ENCODE measurements at places on chromosomes 13 and 19. TPM values are rescaled to one million over a fixed set of nuclear protein-coding genes. Genes with fewer than 3 reads are reported as not detected.
A peak's percentile ranks its signal among the peaks of the same experiment; 100 is the strongest.

The MIA gene
- polyA plus RNA-seq: not detected

The STARD13 gene
- 17.1 TPM for polyA plus RNA-seq

The TLE2 gene
- 15.1 TPM for polyA plus RNA-seq

The PGLYRP1 gene
- polyA plus RNA-seq: not detected

The ZNF221 gene
- 3.3 TPM for polyA plus RNA-seq

The HIPK4 gene
- not detected for polyA plus RNA-seq

The FFAR2 gene
- polyA plus RNA-seq: 0.47 TPM

The PSG11 gene
- not detected for polyA plus RNA-seq

The GARRE1 gene
- 39.1 TPM for polyA plus RNA-seq

The SIGLEC10 gene
- 0.30 TPM for polyA plus RNA-seq

GRCh38 chr19:55071129-55071502 is 4.6 kb upstream of the EPS8L1 start:
- no peak for DNase-seq

DNA sequence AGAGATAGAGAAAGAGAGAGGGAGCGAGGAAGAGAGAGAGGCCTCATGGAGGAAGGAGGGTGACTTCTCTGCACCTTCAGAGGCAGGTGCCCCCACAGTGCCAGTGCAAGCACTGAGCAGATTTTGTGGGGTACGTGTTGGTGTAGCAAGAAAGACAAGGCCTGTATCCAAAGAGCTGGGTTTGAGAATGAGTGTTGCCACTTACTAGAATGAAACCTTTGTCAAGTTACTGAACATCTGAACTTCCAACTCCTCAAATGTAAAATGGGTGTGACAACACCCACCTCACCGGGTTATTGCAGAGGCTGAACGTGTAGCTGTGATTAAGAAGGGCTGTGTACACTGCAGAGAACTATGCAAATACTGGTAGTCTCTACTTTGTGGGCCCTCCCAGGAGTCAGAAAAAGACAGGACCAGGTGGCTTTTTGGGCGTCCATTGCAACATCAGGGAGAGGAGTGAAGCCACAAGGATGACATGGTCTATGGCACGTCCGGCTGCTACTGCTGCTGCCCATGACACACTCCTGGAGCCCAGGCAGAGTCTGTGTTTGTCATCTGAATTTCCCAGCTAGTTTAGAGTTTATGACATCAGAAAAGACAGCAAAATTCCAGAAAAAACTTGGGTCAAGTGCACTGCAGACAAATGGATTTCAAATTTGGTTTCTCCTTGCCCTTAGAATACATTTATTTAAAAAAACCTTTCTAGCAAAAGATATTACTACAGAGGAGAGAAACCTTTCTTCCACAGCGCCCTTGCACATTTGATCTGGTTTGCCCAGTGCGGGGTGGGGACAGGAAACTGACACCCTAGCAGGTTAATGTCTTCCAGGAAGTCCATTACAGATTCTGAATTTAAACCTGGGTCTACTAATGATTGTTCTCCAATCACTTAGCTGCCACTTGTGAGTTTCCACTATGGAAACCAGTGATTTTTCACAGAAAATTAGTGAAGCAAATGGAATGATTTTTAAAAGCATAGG is 54.0 kb upstream of the ATP12A start:
- no peak for DNase-seq

DNA sequence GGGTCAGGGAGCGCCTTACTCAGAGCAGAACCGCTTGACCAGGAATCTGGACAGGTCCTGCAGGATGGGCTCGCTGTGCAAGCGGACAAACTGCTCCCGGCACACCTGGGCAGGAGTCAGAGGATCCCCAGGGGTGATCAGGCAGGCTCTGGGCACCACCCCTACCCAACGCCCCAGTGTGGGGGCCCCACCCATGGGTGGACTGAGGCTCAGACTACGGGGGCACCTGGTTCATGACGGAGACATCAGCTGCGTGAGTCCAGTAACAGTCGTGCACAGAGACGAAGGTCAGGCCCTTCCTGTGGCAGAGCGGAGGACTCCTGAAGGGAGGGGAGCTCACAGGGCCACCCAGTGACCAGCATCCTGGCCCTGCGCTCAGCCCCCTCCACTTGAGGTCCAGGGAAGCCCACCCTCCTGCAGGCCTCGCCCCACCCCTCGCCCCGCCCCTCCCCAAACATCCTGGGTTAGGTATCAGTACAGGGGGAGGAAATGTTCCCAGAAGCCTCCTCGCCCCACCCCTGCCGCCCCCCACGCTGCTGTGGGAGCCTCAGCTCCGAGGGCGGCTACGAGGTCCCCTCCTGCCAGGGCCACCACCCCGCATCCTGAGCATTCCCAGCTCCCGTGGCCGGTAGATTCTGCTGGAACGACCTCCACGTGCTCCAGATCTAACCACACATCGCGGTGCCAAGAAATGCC is 15.6 kb downstream of the POLRMT start:
- DNase-seq: no peak

DNA sequence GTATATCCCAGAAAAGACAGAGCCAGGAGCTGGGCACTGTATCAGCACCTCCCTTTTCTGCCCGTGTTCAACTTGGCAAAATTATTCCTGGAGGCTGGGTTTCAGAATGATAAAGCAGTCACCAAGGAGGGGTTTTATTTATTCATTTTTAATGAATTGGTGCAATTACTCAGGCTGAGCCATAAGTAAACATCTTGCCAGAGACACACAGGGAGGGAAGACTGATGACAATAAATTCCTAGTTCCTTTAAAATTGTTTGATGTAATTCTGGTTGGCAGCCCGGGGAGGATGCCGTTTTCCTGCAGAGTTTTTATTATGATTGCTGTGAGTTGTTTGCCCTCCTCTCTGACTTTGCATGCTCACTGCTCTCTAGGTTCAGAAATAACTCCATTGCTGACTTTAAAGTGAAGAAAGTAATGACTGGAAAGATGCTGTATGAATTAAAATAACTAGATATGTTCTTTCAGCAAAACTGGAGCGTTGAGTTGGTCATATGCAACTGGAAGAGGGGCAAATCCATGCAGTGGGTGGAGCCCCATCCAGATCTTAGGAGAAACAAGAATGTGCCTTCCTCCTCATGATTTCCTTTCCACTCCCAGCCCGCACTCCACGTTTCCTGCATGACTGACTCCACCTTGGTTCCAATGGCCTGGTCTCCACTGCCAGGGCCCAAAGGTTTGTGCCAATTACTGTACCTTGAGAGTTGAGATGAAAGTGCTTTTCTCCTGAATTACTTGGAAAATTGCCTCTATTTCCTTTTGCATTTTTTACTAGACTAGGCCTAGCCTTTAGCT is 182.1 kb downstream of the RFC3 start:
- DNase-seq: no peak

DNA sequence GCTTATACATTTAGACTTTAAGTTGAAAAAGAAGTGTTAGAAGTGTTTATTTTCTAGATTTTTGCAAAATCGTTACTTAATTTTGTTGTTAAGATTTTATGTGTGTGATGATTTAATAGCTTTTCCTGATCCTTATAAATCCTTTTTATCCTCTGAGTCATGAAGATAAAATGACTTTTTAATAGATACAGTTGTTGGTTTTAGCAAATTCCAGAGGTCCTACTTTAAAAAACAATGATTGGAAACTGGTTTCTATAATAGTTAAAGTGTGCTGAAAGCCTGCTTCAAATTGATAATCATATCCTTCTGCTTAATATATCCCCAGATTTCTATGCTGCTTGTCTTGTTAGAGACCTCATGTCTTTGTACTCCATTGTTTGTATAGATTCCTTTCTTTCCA is 39.0 kb downstream of the RNASEH2B start:
- no peak for DNase-seq

DNA sequence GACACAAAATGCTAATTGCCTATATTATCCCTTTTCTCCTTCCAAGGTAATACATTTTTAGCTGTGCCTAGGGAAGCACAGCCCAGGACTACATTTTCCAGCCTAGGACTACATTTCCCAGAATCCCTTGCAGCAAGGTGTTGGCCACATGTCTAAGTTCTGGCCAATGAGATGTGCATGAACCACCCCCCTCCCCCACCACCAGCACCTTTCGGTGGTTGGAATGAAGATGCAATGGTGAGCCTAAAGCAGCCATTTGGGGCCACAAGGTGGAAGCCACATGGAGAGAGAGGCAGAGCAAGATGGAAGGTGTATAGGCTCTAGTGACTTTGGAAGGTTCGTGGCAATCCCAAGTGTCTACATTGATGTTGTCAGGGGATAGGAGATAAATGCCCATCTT is 16.2 kb downstream of the UNC13A start:
- DNase-seq: no peak

DNA sequence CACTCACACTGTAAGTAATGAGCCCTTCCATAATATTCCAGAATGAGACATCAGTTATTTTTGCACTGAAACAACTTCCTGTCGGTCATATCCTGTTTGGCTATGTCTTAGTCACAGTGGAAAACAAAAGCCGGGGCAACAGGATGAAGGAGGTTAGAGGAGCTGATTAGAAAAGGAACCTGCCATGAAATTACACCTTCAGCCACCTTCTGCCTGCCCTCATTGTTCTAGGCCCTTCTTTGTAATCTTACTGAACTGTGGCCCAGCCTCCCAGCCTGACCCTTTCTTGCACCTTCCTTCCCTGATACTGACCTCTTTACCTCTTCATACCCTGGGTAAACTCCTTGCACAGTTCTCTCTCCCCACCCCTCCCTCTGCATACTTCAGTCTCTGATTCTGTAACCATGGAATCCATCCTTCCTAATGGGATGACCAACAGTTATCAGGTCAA is 67.3 kb downstream of the DOCK9 start:
- no peak for DNase-seq

GRCh38 chr13:27004326-27004725 is 167.3 kb downstream of the USP12 start:
- no peak for DNase-seq

DNA sequence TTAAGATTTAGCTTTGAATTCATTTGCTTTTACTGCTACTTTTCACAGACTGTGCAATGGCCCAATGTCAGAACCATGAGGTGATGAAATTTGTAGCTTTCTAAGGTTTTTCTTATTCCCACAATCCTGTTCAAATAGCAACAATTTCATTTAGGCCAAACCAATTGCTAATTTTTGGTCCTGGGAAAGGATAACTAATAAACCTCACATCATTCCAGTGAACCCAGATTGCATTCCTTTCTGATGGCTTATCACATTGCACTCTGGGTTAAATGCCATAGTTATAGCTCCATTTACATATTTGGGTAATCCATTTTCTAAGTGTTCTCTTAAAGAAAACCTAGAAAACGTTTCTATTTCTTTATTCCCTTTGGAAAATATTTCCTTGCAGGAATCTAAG is 22.9 kb upstream of the POMP start:
- DNase-seq: no peak

GRCh38 chr19:3338541-3339181 is 27.7 kb upstream of the NFIC start:
- DNase-seq: peak; percentile 59

DNA sequence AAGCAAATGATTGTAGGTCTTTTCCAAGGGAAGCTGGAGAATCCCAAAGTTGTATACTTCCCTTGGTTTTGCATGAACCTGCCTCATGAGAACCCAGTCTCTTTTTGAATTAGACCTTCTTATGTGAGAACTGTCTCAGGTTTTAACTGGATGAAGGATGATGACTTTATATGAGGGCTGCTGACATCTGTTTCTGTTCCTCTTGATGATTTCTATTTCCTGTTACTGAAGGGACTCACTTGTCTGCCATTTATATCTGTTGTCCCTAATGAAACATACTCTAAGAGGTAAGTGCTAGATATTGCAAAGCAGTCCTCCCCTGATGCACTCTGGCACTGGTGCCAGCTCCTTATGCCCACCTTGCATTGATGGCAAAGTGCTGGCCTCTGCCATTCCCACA is 33.6 kb downstream of the ERICH4 start:
- no peak for DNase-seq

DNA sequence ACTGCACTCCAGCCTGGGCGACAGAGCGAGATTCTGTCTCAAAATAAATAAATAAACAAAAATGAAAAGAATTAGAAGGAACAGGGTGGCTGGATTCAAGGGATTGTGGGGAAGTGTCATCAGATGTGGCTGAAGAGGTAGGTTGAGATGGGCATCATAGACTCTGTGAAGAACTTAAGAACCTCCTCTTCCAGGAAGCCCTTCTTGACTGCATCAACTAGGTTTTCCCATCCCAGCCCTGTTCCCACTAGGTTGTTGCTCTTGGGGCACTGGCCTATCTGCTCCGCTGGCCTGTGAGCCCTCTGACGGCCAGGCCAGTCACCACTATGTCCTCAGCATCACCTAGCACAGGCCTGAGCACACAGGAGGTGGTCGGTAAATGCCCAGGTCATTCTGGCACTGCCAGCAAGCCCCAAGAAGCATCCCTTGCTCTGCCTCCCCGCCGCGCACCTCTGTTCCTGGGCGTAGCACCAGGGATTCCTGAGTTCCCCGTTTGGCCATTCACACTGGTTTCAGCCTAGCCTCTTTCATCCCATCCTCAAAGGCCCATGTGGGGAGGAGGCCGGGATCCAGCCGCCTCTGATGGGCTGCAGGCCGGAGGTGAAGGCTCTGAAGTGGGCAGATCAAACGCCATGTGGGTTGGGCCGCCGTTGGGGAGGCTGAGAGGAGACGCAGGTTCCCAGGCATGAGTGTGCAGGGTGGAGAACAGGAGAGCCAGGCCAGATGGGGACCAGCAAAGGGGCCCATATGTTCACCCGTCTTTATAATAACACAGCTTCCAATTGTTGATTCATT is 27.6 kb upstream of the SLC1A5 start:
- DNase-seq: no peak

GRCh38 chr13:94227255-94227879 is 252.1 kb downstream of the DCT start:
- no peak for DNase-seq

DNA sequence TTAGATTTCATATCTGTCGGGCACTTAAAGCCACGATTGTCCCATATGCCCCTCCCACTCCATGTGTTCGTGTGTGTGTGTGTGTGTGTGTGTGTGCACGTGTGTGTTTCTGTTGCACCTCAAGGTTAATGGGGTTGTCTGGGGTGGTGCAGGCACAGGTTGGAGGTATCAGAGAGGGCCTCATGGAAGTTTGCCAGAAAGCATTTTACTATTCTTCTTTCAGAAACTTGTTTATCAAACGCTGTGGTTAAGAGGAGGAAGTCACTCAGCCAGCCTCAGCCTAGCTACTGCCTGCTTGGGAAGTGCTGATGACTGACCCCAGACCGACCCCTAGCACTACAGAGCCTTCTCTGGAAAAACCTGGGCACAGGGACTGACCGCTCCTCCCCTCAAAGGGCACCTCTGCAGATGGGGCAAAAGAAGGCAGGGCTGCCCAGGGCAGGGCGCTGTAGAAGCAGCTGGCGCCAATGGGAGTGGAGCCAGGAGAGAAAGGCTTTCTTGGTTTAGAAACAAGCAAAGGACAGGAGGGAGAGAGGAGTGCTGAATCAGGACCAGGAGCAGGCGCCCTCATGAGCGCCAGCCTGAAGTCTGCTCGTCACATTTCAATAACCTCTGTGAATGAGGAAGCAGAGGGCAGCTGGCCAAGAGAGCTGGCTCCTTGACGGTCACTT is 3.9 kb downstream of the SIAH3 start:
- no peak for DNase-seq
